ENCODE measurements at places on chromosomes 7 and 10.

DNA sequence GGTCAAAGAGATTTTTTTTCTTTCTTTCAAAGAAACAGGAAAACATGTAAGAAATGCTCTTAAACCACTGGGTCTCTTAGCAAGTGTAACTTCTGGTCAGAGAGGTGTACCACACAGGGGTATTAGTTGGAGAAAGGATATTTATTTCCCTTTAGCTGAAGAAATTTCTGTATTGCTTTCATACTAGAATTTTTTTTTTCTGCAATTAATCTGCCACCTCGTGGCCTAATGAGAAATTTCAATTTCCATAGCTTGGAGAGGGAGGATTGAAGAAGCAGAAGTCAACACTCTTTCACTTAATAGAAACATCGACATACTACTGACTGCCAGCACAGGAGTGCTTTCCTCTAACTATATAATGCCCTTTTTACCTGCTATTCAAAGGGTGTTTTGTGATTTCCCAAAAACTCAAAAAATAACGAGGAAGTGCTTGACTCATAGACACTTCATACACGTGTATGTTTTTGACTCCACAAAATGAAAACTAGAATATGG is 177.6 kb upstream of the NAMPT start:
- peak; percentile 75 for DNase-seq

DNA sequence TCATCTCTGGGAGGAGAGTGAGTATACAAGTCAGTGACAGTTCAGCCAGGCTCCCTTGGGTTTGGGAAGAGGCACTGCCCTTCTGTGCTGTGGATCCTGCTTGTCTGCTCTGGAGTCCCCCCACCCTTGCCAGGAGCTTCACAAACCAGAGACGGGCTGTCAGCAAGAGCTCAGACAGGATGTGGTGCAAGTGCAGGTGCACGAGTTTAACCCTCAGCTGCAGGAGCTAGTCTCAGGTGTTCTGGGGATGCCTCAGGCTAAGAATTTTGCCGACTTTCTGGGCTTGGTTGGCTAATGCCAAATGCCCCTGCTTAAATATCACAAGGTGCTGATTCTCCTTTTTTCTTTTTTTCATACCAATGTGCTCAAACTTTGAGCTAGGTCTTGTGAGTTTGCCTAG is 22.3 kb downstream of the ZNF783 start:
- DNase-seq: no peak

DNA sequence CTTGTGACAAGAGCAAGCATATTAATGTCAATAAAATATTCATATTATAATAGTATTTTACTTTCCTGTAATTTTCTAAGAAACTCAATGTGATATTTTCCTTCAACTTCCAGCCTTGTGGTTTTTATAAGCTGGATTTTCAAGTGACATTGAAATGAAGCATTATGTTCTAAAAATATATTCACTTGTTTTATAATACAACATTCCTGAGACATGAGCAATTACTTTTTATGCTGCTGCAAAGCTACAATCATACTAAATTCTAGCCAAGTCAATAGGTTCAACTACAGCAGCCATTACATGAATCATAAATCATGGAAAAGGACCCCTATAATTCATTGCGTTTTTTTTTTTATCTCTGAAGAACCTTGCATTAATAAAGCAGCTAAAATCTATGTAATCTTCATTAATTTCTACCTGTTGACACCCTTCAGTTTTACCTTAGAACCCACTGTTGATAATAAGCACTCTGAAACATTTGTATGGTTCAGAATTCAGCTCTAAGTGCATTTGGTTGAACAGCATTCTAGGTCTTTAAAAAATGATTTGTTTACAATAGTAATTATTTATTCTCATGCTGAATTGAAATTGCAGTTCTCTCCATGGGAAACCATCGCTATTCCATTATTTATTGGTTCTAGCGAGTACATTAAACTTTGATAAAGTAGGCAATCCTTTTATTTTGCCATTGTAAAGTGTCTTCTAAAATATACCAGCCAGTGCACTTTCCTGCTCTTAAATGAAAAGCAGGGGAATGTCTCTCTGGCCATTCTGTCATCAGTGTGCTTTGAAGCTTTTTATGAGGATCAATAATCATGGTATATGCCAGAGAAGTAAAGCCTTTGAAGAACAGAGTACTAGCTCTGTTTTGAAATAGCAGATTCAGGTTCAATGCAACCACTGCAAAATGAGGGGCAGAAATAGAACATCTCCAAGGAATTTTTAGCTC is 132.6 kb downstream of the GNAT3 start:
- peak; percentile 82 for DNase-seq

DNA sequence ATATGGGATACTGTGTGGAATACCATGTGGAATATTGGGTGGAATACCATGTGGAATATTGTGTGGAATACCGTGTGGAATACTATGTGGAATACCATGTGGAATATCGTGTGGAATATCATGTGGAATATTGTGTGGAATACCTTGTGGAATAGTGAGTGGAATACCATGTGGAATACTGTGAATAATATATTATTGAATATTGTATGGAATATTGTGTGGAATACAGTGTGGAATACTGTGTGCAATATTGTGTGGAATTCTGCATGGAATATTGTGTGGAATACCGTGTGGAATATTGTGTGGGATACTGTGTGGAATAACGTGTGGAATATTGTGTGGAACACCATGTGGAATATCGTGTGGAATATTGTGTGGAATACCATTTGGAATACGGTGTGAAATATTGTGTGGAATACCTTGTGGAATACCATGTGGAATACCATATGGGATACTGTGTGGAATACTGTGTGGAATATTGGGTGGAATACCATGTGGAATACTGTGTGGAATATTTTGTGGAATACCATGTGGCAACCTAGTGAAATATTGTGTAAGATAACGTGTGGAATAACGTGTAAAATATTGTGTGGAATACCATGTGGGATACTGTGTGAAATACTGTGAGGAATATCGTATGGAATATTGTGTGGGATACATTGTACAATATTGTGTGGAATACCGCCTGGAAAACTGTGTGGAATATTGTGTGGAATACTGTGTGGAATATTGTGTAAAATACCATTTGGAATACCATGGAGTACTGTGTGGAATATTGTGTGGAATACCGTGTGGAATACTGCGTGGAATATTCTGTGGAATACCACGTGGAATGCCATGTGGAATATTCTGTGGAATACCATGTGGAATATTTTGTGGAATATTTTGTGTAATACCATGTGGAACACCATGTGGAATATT is 133.9 kb upstream of the CHST15 start:
- no peak for DNase-seq

DNA sequence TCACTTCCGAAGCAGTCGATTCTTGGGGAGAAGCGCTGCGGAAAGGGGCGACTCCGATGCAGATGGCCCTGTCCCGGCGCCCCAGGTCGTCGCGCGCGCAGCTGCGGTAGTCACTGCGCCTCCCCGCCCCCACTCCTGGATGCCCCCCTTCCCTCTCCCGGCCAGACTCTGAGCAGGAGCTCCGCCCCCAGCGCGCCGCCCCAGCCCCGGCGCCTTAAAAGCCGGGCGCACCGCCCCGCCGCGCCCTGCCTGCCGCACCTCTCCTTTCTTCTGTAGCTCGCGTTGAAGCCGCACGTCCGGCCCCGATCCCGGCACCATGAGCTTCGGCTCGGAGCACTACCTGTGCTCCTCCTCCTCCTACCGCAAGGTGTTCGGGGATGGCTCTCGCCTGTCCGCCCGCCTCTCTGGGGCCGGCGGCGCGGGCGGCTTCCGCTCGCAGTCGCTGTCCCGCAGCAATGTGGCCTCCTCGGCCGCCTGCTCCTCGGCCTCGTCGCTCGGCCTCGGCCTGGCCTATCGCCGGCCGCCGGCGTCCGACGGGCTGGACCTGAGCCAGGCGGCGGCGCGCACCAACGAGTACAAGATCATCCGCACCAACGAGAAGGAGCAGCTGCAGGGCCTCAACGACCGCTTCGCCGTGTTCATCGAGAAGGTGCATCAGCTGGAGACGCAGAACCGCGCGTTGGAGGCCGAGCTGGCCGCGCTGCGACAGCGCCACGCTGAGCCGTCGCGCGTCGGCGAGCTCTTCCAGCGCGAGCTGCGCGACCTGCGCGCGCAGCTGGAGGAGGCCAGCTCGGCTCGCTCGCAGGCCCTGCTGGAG is at the start of gene INA:
TSS of gene INA (plus strand) at position 243 of the 817 bp plus-strand sequence. CDS start at position 317, 74 bp downstream.
- DNase-seq: peak; percentile 20

DNA sequence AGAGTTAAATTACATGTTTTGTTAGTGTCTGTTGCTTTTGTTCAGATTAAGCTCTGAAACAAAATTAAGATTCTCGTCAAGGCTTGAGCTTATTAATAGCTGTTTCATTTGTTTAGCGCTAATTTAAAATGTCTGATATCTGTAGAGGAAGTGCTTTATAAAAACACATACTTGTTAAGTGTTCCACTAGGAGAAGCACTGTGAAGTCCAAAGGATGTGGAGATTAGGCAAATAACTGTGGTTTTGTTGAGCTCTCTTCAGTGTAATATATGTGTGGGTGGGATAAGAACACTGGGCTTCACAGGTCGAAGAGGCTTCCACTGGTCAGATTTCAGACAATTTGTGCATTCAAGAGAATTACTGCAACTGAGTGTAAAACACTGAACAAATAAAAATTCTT is 242.0 kb downstream of the AUTS2 start:
- DNase-seq: no peak

GRCh38 chr7:29329686-29330085 is 135.1 kb downstream of the CHN2 start:
- no peak for DNase-seq

- no peak for DNase-seq
Measured at GRCh38 chr10:118820326-118821116, 65.8 kb upstream of the CACUL1 start.

Data from fibroblast of the aortic adventitia (primary cell).